ENCODE measurements at places on chromosomes 13 and 19.

GRCh38 chr13:41402691-41403511 is 54.4 kb upstream of the RGCC start:
- peak; percentile 36 for DNase-seq

GRCh38 chr13:92530364-92530763 is 696.2 kb upstream of the GPC6 start:
- DNase-seq: no peak

DNA sequence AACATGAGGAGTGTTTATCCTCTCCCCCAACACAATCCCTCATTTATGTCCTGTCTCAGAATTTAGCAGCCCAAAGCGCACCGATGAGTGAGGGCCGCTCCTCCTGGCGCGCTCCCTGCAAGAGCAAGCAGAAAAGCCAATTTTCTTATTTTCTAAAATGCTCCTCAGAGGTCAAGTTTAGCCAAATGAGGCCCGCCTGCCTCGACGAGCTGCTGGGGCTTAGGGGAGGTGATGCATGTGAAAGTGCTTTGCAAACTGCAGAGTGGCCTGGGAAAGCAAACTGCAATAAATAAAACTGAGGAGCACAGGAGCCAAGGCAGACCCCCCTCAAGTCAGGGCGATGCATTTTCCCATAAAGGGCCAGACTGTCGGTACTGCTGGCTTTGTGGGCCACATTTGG is 29.0 kb downstream of the CAPS start:
- DNase-seq: no peak

- no peak for DNase-seq
These were observed 2.8 kb downstream of the IQCN start for GRCh38 chr19:18271433-18271841.

GRCh38 chr19:3129112-3129511 is 6.7 kb upstream of the GNA15 start:
- DNase-seq: peak; percentile 48

DNA sequence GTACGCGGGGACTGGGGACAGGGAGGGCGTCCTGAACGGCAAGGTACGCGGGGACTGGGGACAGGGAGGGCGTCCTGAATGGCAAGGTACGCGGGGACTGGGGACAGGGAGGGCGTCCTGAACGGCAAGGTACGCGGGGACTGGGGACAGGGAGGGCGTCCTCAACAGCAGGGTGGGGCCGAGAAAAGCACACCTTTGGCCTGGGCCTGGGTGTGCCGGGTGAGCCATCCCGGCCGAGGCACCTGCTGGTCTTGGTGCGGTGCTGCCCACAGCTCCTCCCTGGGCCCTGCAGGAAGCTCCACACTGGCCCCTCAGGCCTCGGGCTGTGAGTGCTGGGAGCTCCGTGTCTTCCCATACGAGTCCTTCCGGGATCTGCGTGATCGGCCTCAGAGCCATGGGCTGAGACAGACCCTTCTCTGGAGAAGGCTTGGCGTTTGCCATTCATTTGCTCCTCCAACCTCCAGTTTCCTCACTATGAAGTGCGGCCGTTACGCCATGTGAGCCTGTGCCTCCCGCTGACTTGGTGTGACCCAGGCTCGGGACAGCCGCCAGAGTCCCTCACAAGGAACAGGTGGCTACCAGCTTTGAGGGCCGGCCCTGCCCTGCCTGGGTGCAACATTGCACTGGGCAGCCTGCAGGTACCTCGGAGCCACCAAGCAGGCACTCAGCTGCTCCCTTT is 7.8 kb upstream of the ZNF554 start:
- no peak for DNase-seq
